Lower leg skin (tissue), 4 donors: ENCODE measurements at places on chromosomes 4 and X. TPM values are rescaled to one million over a fixed set of nuclear protein-coding genes. Genes with fewer than 3 reads are reported as not detected.

- DNase-seq: no peak
Measured at GRCh38 chr4:87391576-87392054, 627 bp upstream of the HSD17B11 start.

GRCh38 chr4:158811216-158811540, 42.4 kb downstream of the FNIP2 start:
- no peak for DNase-seq

DNA sequence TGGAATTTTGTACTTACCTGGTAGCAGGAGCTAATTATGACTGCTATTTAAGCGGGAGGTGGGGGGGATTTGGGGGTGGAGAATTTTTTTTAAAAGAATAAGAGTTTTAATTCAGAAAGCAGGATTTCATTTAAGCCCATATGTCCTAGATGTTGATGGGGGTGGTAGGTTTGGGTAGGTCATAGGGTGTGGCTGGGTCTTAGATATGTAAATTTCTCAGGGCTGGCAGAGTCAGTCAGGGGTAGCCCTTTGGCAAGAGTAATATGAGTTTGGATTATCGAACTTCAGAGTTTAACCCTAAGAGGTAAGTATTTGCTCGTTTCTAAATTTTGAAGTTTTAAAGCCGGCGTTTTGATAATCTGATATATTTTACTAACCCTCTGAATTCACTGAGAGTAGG, 35.2 kb upstream of the COX18 start:
- no peak for DNase-seq

HAND2 gene
- 4.8 TPM for total RNA-seq

DNA sequence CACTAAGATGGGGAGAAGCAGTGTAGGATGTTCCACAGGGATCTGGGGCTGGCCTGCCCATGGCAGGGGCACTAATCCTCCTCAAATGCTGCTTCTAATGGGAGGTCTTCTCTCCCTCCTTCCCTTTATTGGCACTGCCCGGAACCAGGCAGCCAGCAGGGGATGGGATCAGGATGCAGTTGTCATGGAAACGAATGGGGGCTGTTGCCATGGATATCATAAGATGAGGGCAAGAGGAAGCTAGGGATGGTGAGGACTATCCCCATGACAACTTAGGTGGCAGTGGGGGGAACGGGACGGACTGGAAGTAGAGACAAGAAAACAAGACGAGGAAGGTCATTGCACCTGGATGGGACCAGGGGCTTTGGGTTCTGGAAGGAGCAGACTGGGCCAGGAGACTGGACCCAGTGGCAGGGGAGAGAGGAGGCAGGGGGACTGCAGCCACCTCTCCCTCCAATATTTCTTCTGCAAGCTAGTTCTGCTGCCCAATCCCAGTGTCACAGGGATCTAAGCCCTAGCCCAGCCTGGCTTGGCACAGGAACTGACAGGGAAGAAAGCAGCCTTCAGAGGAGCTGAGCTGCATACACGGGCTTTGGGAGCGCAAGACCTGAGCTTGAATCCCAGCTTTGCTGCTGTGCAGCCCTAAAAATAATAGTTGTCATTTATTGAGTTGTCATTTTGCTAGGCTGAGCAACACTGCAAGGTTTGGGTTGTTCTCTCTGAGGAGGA, 19.0 kb downstream of the IQSEC2 start:
- no peak for DNase-seq

ZMAT1 gene
- 2.7 TPM for total RNA-seq

- DNase-seq: no peak
Measured at GRCh38 chr4:171573181-171573580, 240.0 kb upstream of the GALNTL6 start.

- no peak for DNase-seq
Measured at GRCh38 chr4:60945641-60946040, 254.5 kb upstream of the ADGRL3 start.

- no peak for DNase-seq
Measured at GRCh38 chr4:87251106-87251505, 30.7 kb upstream of the KLHL8 start.

DNA sequence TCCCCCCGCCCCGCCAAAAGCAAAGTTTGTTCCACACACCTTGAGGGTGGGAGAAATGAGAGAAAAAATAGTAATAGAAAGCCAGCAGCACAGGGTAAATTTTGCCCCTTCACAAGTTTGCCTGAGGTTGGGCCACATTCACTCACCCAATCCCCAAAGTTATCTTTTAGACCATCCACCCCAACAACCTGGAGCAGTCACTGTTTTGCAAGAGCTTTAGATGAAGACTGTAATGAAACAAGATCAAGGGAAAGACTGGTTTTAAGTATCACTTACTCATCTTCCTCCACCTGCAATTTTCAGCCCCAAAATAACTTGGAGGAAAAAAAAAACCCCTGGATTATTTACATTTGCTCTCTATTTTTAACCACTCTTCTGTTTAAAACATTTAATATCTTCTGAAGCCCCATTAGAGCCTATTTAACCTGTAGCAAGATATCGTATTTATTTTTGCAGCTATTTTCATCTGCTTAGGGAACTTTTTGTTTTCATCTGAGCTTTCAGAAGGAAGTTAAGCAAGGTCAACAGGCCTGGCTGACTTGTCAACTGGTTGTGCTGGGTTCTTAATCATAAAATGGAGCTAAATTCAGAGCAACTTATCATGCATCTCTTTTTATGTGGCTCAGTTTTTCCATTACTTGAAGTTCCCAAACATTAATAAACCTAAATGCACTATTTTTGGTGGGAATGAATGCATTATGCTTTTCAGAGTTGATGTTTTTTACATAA, 24.6 kb upstream of the TBL1X start:
- DNase-seq: no peak

GABRE gene
- total RNA-seq: 25.6 TPM

DNA sequence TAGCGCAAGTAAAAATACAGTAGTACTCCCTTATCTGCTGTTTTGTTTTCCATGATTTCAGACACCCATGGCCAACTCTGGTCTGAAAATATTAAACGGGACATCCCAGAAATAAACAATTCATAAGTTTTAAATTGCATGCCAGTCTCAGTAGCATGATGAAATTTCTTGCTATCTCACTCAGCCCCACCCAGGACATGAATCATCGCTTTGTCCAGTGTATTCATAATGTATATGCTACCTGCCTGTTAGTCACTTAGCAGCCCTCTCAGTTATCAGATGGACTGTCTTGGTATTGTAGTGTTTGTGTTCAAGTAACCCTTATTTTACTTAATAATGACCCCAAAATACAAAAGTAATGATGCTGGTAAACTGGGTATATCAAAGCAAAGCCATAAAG, 158.2 kb upstream of the DDIT4L start:
- no peak for DNase-seq
